ENCODE measurements at places on chromosomes 1 and 21.

- no peak for DNase-seq
Measured at GRCh38 chr1:173239058-173239457, 31.9 kb upstream of the TNFSF4 start.

DNA sequence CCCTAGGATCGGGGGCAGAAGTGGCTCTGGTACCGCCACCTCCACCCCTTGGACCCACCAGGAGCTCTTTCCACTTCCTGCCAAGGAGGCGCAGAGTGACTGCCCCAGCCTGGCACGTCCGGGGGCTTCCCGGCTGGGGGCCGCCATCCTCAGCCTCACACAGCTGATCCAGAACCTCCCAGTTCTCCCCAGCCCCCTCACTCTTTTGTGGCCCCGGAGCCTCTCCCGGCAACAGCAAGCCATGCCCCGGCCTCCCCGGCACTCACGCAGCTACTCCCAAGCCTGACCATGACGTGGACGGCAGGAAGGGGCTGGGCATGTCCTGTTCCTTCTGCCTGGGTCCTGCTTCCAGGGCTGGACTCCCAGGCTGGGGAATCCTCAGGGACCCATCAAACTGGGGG is 17.1 kb downstream of the TP73 start:
- no peak for DNase-seq

GRCh38 chr1:192877283-192877886 is 68.5 kb downstream of the RGS2 start:
- no peak for DNase-seq

GRCh38 chr1:207813946-207814345 is 62.1 kb downstream of the CD46 start:
- DNase-seq = no peak

DNA sequence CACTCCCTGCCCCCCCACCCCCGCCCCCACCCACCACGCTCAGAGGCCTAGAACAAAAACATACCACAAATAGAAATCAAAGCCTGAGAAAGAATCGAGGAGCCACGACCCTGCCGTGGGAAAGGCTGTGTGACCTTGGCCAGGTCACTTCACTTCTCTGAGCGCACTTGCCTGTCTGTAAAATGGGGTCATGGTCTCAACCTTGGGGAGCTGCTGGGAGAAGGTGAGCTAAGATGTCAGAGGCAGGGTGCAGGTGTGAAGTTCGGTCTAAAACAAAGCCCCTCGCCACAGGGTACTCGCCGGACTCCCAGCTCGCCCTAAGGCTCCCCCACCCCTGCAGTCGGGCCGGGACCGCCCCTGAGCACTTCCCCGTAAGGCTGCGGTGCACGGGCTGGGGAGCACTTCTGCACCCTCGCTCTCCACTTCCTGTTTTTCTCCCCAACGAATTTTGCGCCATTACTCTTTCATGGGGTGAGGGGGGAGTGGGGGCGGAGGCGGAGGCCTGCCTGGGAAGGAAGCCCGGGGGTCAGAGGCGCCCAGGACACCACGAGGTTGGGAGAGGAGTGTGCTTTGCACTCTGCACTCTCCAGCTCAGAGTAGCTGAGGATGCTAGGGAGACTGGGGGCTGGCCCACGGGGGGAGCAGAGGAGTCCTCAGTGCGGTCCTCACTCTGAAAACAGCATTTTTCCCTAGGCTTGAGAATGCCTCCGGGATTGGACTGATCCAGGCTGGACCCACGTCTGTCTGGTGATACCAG is 21.9 kb upstream of the PIK3CD start:
- DNase-seq = no peak

GRCh38 chr21:42997053-42997452 is 22.7 kb downstream of the PKNOX1 start:
- no peak for DNase-seq

DNA sequence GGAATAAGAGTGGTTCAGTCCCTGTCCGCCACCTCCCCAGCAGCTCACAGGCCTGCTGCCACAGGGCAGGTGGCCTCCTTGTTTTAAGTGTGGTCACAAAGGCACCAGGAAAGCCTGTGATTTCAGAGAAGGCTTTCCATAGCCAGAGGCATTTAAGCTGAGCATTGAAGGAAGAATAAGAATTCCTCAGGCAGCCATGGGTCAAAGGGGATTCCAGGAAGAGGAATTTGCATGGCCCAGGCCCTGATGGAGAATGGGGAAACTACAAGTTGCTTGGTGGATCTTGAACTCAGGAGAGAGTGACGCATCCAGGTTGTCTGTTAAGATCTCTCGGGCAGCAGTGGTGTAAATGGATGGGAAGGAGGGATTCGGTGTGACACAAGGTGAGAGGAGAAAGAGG is 66.7 kb downstream of the KLHDC7A start:
- DNase-seq = no peak

- DNase-seq = no peak
Measured at GRCh38 chr1:167371030-167371429, 147.3 kb downstream of the CD247 start.

DNA sequence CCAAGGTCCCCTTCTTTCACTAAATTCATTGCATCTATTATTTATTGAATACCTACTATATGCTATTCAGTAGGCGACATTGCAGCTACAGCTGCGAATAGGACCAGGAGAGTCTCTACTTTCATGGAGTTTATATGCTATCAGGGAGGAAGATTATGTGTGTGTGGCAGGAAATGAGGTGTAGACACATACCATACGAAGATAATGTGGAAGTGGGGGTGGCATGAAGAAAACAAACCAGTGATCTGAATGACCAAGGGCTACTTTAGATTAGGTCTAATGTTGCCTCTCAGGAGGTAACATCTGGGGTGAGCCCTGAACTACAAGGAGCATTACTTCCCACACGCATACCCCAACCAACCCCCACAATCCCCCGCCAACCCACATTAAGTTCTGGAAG is 1.0 kb upstream of the PPIH start:
- DNase-seq = no peak

DNA sequence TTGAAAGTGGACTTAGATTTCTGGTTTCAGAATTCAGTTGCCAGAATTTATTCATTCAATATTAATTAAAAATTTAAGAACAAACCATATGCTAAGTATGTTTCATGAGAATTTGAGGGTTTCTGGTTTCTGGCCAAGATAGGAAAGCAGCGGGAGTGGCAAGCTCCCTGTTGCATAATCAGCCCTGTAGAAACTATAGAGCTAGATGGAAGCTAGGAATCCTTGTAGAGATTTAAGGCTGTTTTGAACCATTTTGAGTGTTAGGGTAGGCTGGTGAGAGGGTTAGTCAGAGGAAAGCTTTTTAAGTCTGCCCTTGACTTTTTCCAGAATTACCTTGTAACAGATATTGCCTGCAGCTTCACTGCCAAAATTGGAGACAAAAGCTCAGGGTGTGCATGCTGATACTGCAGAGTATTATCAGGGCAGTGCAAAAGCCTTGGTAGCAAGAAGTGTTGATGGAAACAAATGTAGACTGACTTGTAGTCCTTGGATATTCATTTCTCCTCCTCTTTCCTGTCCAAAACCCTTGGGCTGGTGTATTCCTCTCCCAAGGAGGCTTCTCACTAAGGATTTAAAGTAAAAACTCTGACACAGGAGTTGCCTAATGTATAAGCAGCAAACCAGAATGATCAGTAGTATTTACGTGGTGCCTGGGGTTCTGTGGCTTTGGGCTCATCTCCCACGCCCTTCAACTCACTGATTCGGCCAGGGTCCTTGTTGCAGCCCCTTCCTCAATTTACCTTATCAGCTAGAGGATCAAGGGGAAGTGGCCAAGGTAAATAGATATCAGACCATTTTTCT is 12.6 kb upstream of the GIPC2 start:
- DNase-seq = no peak

DNA sequence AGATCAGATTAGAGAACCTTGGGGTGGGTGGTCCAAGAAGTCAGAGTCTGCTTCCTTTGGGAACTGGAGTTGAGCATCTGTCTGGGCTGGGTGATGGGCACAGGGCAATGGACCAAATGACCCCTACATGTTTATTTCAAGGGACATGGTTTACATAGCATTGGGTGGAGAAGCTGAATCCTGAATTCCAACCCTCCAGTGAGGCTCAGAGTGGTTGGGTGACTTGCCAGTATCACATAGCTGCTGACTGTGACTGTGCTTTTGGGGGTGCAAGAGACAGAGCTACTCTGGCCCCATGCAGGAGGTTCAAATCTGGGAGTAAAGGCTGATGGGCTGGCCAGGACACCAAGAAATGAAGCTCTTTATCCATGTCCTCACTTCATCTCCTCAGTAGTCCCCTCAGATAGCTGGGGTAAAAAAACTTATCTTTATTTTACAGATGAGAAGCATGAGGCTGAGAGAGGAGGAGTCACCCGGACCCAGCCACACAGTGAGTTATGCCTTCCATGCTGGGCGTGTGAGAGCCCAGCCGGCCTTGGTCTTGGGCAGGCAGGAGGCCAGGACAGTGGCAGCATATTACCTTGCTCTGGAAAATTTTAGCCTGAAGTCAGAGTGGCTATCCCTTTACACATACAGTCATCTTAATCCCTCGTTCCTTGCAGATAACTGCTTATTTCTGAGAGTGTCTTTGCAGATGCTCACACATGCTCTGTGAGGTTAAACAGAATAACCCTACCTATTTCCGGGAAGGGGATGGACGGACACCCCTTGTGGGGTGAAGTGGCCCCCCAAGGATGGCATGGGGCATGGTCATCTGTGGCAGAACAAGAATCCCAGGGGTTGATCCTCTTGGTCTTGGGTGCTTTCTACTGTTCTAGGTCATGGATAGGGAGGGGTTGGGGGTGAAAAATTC is 2.8 kb upstream of the SERINC2 start:
- no peak for DNase-seq

DNA sequence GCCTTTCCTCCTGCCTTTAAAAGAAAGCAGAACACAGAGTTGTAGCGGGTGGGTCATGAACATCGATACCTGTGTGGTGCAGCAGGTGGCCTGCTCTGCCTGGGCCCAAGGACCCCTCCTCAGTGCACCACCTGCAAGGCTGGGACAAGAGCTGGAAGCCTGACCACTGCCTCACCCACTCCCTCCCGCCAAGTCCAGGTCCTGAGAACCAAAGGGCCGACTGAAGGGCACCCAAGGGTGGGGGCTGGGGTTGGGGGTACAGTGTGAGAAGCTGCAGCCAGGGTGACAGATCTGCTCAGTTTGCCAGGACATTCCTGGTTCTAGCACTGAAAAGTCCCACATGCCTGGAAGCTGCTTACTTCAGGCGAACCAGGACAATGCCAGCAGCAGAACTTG is 36.1 kb downstream of the NTPCR start:
- DNase-seq = no peak

DNA sequence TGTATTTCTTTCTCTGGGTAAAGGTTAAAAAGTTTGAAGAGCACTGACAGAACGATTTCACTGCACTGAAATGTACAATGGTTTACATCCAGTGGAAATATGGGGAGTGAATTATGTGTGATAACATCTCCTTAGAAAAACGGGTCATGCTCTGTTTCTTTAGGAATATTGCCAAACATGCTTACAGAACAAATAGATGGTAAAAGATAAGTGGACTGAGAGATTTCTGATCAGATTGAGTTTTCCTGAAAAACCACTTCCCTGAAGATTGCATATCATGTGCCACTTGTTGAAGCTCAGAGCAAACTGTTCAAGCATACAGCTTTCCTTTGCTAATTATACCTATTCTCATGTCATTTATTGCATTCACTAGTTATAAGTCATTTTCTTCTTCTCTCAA is 29.9 kb upstream of the DISP1 start:
- DNase-seq = no peak

DNA sequence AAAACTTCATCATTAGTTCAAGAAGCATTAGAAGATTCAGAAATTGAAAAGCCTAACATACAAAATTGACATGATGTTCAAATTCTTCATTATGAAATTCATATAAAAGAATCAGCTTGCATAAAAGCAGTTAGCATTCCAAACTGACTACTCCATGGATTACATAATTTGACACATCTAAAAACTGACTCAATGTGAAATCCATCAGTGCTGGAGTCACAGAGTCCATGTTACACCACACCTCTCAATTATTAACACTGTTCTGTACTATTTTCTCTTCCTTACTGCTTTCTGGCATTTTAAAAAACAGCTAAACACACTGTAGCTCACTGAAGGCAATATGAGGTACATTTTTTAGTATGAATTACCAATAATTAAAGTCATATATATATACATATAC is 28.0 kb downstream of the ARHGAP29 start:
- no peak for DNase-seq

DNA sequence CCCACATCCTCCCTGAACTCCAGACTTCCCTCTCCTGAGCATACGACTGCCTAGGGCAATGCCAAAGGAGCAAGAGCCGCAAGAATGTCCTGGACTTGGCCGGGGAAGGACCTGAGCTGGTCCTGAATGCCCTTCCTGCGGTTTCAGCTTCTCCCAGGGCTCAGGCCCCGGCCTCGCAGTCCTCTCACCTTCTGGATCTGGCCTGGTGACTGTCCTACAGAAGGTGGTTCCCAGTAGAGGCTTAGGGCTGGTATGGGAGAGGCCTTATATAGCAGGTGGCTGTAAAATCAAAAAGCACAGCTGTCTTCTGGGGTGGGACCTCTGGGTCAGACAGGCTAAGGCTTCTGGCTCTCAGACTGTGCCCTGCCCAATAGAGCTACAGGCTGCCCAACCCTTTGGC is at the start of gene LYPD8:
TSS of gene LYPD8 (minus strand) at position 243 of the 400 bp plus-strand sequence. CDS start 4,678 bp downstream, outside the sequence.
- no peak for DNase-seq

DNA sequence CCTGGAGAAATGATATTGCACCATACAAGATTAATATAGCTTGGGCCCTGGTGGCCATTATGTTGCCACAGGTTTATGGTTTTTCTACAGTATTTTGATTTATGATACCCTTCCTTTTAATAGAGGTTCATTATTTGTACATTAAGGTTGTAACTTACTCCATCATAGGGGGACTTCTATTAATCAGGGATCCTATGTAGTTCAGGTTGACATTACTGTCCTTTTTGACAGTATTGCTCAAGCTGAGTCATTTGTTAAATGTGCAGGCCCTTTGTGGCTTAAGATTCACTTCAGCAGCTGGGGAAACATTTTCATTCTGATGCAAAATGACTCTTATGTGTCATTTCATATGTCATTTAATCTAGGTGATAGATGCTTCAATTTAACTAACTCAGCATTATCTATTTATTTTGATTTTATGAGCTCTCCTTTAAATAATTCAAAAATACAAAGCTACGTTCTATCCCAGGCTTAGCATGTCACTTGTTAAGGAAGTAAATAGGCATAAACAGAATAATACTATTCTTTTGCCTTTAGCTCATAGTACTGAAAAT is 686.9 kb upstream of the NCAM2 start:
- DNase-seq = no peak

- DNase-seq = no peak
Measured at GRCh38 chr1:234219711-234220110, 153.5 kb upstream of the COA6 start.

DNA sequence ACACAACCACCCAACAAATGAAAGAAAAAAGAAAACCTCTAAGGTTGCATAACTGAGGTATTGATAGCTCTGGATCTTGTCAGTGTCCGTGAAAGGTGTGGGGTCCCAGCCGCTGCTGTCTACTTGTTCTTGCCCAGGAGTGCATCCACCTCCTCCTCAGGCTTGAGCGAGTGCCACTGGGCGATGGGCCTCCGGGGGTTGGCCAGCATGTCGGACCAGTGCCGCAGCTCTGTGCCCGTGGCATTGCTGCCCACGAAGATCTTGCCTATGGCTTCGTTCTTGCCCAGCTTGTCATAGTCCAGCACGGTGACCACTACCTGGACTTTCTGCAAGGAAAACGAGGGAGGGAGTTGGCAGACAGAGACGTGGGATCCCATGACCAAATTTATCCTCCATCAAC is 113.6 kb downstream of the SYT2 start:
- no peak for DNase-seq
